Cortex of kidney (tissue), 1 donor: ENCODE measurements at places on chromosomes 16 and 17.

DNA sequence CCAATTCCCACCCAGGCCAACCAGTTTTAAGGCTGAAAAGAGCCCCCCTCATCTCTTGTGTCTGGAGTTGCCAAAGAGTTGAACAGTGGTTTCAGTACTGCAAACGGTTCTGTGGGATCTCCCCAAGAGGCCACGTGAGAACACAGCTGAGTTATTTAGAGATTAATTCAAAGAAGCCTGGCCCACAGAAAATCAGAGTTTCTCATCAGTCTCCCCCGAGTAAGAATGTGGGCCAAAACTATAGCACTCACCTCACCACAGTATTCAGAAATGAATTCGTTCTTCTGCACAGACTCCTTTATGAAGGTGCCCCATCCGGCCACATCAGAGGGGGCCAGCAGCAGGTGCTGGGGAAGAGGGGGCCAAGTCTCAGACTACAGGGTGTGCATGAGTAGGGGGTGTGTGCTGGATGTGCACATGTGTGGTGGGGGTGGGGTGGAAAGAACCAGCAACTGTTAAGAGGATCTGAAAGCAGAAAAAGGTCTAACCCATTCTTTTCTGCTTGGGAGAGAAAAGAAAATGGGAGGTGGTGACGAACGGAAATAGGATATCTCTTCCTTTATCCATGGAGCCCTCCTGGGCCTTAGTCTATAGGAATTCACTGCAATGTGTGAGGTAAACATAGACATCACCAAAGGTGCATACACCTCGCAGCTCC is 22.6 kb downstream of the CNTNAP1 start:
- DNase-seq, result no peak

GRCh38 chr16:87250431-87250960 is 66.7 kb downstream of the C16orf95 start:
- DNase-seq, result no peak

DNA sequence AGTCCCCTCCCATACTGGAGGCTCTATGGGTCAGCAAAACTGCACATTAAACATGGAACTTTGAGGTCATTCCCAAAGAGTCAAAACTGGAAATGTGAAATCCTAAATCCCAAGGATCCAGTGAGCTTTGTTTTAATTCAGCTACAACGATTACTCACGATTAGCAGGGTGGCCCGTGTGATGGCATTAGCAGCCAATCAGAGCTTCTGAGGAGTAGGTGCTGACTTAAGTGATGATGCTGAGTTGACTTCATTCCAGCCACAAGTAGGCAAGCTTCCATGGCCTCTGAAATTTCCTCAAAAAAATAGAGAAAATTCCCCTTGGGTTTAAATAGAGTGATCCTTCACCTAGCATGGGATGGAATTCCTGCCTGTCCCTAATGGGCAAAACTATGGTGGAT is 28.1 kb upstream of the BEAN1 start:
- DNase-seq, result no peak

- DNase-seq, result no peak
Measured at GRCh38 chr17:79730769-79731483, at the start of gene ENPP7. ENPP7 (plus strand) TSS chr17:79730943; CDS start chr17:79731140, 197 bp downstream.

GRCh38 chr17:77596491-77597417 is 361.7 kb upstream of the TNRC6C start:
- DNase-seq, result no peak

DNA sequence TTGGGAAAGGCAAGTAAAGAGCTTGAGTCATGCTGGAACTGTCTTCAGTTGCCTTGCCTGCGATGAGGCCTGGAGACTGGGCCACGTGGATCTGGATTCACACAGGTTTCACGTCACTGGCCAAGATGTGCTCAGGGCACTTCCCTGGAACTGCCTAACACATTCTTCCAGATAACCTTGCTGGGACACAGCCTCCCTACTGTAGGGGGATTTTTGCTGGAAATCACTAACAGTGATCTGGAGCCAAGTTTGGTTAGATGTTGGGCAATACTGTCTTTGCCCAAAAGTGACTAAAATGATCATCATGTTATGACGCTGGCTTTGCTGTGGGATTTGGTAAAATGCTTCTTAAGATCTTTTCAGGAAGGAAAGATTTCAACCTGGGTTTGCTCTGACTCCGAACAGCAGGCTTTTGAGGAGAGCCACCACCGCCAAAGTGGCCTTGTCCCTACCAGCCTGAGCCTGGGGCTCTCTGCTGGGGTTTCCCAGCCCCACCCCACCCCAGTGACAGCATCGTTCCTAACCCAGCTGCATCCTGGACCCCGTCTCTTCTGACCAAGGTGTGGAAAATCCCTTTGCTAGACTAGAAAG is 14.7 kb downstream of the C1QTNF1 start:
- DNase-seq, result no peak

GRCh38 chr16:13021996-13022395 is 120.6 kb downstream of the SHISA9 start:
- no peak for DNase-seq
